EL (cell line): ENCODE measurements at places on chromosomes 5 and 9.

GRCh38 chr5:395156-395920, 47.6 kb upstream of the EXOC3 start:
- peak; percentile 94 for DNase-seq

DNA sequence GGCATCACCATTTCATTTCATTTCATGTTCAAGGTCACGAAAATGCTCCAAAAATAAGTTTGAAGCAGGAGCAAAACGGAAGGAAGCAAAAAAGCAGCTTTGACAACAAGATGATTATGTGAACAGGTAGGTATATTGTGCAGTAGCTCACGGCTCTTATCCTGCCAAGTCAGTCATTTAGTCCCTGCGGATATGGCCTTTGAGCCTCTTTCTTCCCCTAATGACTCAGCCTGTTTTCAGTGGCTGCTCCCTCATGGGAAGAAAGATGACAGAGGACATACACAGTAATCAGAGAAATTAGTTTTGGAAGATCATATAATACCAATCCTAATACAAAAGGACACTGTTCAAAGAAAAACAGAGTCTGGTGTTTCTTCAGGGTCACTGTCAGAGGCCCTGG, 155.8 kb upstream of the GRAMD2B start:
- no peak for DNase-seq

- DNase-seq: no peak
Observed at GRCh38 chr9:26753971-26754370, 138.6 kb downstream of the CAAP1 start.

GRCh38 chr9:4507306-4508130, 17.2 kb downstream of the SLC1A1 start:
- peak; percentile 69 for DNase-seq

GRCh38 chr9:101912698-101913097, 174.3 kb upstream of the GRIN3A start:
- DNase-seq: no peak

- DNase-seq: no peak
Observed at GRCh38 chr5:52378237-52378636, 409.5 kb upstream of the ITGA1 start.

GRCh38 chr5:157521704-157522029, 53.9 kb downstream of the ADAM19 start:
- no peak for DNase-seq

- no peak for DNase-seq
Observed at GRCh38 chr9:133968428-133968827, 23.7 kb downstream of the VAV2 start.

DNA sequence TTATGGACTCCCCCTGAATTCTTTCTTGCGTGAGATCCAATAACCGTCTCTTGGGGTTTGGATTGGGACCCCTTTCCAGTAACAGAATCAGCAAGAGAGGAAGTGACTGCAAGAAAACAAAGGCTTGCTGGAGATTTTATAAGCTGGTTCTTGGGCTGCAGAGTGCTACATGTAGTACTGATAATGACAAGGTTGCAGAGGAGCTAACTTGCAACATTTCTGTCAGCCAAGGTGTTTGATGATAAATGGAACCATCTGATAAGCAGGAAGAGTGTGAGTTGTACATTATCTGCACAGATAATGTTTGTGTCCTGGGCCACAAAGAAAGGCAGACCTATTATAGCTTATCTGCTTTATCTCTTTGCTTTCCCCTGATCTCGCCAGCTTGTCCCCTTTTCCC, 37.1 kb downstream of the DNAJB5 start:
- no peak for DNase-seq

GRCh38 chr5:145062280-145063062, 772.7 kb downstream of the PRELID2 start:
- DNase-seq: peak; percentile 78

- DNase-seq: no peak
Observed at GRCh38 chr9:134396258-134396742, 70.0 kb downstream of the RXRA start.

- DNase-seq: no peak
Observed at GRCh38 chr5:150114102-150114641, 27.8 kb upstream of the CSF1R start.

- peak; percentile 34 for DNase-seq
Observed at GRCh38 chr5:136656811-136657210, 291.5 kb upstream of the TRPC7 start.

- no peak for DNase-seq
Observed at GRCh38 chr9:37987467-37987981, 81.5 kb downstream of the SHB start.

DNA sequence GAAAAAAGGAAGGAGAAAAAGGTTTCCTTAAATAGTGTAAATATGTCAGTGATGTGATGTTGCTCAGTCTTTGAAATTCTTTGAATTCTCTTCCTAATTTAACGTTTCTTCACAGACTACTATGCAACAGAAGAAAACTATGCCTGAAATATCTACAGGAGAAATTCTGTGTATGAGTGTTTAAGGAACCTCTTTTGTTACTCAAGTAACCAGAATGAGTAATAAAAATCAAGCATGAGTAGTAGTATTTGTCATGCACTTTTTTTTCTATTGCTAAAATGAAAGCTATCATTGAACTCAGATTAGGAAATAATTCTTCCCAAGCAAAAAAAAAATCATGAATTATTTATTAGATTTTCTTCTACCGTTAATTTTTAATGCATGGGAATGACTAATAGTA, 20.3 kb upstream of the THG1L start:
- peak; percentile 69 for DNase-seq

DNA sequence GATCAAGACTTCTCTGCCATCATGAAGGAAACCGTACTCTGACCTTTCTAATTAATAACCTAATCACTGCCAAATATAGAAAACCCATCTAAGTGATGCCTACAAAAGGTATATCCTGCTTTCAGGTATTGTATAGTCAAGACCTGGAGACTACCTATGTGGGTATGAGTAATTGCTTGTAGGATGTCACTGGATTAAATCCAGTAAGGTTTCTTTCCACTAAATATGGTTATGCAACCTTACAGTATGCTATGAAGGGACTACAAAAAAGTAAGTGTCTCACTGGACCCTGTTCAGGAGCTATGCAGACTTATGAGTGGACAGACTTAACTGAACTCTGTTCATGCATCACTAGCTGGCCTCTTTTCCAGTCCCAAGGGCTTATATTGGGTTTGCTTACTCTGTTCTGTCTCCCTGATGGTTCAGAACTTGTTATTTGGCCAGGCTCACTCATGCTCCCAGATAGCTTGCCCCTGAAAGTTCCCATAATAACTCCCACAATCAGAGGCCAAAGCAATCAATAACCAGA, 51.1 kb downstream of the PDE6A start:
- DNase-seq: no peak
